Fibroblast of skin of left quadriceps (primary cell): ENCODE measurements at places on chromosomes 7 and 10.
A peak's percentile ranks its signal among the peaks of the same experiment; 100 is the strongest.

DNA sequence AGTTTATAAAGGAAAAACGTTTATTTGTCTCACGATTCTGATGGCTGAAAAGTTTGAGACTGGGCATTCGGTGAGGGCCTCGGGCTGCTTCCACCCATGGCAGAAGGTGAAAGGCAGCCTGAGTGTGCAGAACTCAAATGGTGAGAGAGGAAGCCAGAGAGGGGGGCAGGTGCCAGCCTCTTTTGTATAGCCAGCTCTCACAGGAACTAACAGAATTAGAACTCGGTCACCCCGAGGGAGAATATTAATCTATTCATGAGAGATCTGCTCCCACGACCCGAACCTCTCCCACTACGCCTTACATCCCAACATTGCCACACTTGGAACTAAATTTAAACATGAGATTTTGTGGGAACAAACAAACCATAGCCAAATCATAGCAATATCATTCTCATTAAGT lies 112.6 kb downstream of the ZPBP start:
- no peak for DNase-seq

DNA sequence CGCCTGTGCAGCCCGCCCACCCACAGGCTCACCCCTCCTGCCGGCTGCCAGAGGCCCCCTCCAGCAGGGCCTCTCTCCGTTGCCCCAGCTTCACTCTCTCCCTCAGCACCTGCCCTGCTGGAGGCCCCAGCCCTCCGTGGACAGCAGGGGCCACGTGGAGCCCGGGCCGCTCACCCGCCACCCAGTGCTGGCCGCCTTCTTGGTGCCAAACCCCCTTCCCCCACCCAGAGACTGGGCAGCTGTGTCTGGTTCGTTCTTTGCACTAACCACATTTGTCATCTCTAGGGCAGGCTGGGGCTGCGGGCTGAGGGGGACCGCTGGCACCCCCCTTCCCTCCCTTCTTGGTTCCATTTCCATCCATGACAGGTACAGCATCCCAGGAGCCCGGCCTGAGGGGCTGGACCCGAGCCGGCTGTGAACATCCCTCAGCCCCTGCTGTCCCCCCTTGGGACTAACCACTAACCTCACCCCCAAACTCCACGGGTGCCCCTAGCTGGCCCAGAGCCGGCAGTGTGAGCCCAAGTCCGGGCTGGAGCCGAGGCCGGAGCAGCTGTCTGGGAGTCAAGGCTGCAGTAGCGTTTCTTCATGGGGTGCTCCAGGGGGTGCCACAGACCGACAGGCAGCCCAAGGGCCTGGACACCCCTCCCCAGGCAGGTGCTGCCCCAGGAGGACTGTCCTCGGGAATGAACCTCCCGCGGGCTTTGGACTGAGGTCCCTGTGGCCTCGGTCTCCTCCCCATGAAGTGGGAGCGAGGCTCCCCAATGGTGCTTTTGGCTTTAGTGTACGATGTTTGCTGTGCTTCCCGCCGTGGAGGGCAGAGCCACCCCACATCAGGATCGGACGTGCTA lies 25.5 kb upstream of the AMZ1 start:
- DNase-seq = no peak

DNA sequence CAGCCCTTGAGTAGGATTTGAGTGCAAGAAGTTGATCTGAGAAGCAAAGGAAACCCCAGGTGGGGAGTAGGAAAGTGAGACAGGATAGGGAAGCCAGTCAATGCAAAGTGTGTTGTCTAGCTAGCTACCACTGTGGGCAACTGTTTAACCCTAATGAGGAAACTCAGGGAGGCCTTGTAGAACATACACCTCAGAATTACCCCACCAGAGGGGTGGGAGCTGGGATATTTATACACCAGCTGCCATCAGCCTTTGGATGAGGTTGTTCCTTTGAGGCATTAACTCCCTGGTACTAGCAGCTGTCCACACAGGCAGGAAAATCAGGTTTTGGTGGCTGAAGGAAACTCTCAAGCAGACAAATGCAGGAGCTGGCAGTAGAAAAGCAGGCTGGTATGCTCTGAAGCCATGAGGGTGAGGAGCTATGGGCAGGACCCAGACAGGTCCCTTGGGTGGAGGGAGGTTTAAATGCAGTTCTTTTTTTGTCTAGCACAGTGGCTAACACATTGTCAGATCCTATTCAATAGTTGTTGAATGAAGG lies 60.1 kb upstream of the ARID5B start:
- DNase-seq = no peak

- no peak for DNase-seq
Measured at GRCh38 chr7:102811942-102812678, 63.3 kb downstream of the FAM185A start.

DNA sequence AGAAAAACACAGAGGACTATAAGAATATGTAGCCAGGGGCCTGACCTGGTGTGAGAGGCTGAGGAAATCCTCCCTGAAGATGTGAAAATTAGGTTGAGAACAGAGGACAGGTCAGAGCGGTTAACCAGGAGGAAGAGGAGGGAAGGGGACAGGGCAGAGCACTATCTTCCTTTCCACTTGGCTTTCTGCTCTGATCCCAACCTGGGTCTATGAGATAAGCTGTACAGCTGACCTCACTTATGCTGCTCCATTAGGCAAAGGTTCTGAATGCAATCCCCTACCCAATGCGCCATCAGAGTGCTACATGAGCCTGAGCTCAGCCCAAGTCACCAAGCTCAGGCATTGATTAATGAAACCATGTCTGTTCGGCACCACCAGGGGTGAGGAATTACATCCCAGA lies 10.5 kb downstream of the LIPA start:
- no peak for DNase-seq

DNA sequence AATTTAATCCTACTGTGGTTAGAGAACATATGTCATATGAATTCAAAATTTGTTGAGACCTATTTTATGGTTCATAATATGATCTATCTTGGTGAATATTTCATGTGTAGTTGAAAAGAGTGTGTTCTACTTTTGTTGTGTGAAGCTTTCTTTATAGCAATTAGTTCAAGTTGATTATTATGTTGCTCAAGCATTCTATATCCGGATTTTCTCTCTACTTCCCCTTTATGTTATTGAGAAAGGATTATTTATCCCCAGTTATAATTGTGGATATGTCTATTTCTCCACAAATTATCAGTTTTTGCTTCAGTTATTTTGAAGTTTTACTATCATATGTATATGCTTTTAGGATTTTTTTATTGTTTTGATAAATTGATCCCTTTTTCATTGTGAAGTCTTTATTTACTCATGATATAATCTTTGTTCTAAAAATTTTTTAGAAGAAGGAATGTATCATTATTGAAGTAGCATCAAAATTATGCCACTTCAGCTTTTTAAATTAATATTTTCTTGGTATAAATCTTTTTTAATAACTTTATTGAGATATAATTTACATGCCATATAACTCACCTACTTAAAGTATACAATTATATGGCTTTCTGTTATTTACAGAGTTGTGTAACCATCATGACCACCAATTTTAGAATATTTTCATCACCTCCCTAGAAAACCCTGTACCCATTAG lies 12.0 kb upstream of the MEST start:
- no peak for DNase-seq

DNA sequence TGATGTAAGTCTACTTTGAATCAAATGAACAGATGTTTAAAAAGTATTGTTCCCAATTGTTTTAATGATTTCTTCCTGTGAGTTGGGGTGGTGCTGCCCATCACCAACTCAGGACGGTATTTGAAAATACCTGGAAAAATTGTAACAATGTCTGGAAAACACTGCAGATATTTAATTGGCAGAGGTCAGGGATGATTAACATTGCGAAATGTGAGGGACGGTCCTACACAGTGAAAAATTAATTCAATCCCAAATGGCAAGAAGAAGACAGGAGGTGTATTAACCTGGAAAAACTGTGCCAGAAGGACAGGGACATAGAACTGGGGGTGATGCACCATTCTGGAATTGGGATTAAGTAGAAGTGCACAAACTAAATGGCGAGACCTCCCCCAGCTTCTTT lies 29.6 kb downstream of the ANKIB1 start:
- DNase-seq = no peak

GRCh38 chr10:84407388-84408049 lies 79.1 kb downstream of the CCSER2 start:
- DNase-seq = no peak

DNA sequence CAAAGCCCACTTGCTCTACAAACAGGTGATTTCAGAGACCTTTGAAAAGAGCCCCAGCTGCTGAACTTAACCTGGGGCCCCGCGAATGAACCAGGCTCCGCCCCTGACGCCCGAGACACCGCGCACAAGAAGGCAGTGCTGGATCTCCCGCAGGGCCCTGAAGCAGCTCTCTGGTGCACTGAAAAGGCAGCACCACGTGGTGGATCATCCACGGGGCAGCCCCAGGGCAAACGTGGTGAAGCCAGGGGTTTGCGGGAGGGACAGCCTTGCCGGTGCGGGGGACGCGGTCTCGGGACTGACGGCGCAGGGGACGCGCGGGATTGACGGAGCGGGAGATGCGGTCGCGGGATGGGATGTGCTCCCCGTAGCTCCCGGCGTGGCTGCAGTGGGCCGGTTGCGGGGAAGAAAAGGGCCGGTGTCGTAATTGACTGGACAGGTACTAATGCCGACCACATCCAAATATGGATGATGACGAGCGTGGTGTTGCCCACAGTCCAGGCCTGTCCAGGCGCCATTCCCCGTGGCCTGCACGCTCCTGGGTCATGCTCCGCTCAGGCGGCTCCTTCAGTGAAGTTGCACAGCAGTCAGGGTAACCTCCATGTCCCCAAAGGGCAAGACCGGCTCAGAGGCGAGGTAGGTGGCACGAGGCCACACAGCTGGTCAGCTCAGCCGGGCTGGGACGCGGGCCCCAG lies 421.1 kb downstream of the DNAJB6 start:
- DNase-seq = no peak

DNA sequence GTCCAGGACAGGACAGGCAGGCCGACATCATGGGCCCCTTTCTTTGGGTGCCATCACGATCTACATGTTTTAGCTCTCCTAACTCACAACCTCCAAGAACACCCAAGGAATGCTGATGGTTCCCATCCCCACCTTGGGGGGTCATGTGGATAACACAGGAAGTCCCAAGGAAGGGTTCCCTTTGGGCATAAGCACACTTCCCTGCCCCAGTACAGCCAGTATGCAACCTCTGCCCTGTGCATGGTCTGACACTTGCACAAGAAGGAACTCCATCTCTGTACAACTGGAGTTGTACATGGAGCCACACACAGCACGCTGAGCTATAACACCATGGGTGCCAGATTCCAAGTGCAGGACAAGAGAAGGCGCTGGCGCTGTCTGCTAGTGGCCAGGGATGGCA lies 11.0 kb downstream of the MAT1A start:
- no peak for DNase-seq

DNA sequence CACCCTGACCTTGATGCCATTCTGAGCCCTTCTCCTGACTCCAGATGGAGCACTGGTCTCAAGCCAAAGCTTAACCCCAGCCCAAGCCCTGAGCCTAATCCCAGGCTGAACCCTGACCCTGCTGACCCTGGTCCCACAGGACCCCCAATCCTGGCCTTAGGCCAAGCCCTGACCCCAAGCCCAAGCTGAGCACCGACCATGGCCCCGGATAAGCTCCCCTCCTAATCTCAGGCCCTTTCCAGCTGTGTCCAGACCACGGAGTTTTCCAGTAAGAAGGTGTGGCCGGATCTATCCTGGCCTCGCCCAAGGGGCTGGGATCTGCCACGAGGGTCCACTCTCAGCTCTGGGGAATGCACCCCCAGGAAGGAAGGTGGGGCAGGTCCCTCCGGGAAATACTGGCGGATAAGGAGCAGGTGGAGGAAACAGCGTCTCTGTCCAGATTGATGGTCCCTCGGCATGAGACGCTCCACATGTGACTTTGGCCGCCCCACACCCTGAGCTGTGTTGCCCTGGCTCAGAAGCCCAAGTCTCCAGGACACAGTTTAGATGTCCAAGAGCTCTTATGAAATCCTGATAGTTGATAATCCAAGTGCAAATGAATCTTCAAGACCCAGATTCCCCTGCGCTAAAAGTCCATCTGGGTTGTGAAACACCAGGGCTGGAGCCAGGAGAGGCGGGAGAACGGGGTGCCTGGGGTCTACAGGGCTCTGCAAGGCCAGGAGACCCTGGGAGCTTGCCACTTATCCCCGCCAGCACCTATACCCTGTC lies 10.4 kb downstream of the ELN start:
- DNase-seq = no peak

GRCh38 chr7:52270301-52270700 lies 765.1 kb upstream of the POM121L12 start:
- no peak for DNase-seq

DNA sequence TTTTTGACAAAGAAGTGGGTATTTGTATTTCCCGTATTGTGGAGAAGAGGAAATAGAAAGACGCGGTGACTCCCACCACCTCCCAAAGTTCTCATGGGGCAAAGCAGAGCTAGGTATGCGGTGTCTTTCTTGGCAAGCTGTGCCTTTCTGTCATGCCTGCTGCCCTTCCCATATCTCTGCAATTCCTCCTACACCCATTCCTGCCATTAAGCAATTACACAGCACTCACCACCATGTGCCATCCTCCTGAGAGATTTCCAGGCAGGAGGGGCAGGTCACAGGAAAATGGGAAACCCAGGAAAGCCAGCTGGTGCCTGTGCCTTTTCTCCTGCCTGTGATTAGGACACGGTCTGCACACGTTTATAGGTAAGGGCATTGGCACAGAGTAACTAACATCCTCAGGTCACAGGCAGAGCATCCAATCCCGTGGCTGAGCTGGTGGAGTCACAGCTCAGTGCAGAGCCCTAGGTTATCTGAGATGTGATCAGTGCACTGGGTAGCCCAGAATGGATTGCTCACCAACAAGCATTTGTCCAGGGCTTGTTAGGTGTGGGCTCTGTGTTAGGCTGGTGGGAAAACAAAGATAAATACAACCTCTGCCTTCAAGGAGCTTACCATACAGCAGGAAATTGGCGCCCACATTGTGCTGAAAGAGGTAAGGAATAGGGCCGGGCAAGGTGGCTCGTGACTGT lies 9.4 kb upstream of the CRTAC1 start:
- DNase-seq = no peak

- no peak for DNase-seq
Measured at GRCh38 chr10:44413416-44413815, 28.5 kb upstream of the CXCL12 start.

GRCh38 chr10:22003177-22003963 lies at the start of gene DNAJC1:
Gene DNAJC1 (minus strand): TSS chr10:22003730. CDS start chr10:22003434, 296 bp downstream.
- peak; percentile 83 for DNase-seq

- no peak for DNase-seq
Measured at GRCh38 chr7:80347173-80347572, 164.7 kb downstream of the GNAT3 start.

DNA sequence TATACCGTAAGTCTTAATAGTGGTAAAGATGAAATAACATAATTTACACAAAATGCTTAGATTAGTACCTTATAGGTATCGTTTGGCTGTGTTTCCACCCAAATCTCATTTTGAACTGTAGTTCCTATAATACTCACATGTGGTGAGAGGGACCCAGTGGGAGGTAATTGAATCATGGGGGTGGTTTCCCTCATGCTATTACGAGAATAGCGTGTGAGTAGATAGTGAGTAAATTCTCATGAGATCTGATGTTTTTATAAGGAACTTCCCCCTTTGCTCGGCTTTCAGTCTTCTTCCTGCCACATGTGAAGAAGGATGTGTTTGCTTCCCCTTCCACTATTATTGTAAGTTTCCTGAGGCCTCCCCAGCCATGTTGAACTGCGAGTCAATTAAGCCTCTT lies 426.3 kb upstream of the POT1 start:
- DNase-seq = no peak

GRCh38 chr10:11017570-11018431 lies at the start of gene CELF2:
Gene CELF2 (plus strand): TSS chr10:11017872. CDS start chr10:11018090, 218 bp downstream.
- no peak for DNase-seq
